ENCODE measurements at places on chromosomes 6 and 20. TPM values are rescaled to one million over a fixed set of nuclear protein-coding genes. Genes with fewer than 3 reads are reported as not detected.

- no peak for DNase-seq
Observed at GRCh38 chr6:91276315-91276714, 689.4 kb upstream of the MAP3K7 start.

- DNase-seq = no peak
Observed at GRCh38 chr6:160174681-160175080, 53.1 kb downstream of the SLC22A1 start.

The SAPCD1 gene
- total RNA-seq = 16.9 TPM

The ETV7 gene
- total RNA-seq = 0.57 TPM

The PSORS1C1 gene
- 34.2 TPM for total RNA-seq

DNA sequence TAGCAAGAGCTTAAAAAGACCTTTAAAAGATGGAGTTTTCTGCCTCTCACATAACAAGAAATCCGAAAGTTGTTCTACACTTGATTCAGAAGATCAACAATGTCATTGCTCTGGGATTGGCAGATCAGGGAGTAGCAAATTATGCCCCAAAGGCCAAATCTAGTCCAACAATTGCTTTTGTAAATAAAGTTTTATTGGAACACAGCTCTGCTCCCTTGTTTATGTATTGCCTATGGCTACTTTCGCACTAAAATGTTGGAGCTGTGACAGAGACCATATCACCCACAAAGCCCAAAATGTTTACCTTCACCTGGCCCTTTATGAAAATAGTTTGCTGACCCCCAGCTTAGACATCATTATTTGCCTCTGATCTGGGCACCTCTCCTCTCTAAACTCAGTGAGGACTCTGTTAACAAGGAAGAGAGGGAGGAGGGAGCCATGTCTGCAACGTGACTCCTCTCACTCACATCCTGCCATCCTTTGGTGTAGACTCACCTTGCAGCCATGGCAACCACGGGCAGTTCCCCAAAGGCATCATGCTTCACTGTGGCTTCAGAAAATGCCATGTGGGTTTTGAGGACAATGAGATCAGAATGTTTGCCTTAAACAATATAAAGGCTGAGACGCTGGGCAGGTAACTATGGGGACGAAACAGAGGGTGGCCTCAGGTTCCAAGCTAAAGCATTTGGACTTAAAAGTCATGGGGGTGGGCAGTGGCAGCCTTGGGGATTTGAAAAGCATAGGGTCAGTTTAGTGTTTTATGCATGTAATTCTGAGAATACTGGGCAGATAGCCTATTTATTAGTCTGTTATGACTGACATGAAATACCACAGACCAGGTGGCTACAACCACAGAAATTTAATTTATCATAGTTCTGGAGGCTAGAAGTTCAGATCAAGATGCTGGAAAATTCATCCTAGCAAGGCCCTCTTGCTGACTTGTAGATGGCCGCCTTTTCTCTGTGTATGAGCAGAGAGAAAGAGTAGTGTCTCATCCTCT is 149.7 kb upstream of the TNFAIP3 start:
- peak; percentile 69 for DNase-seq

GRCh38 chr6:6328451-6328850 is 8.0 kb upstream of the F13A1 start:
- no peak for DNase-seq

DNA sequence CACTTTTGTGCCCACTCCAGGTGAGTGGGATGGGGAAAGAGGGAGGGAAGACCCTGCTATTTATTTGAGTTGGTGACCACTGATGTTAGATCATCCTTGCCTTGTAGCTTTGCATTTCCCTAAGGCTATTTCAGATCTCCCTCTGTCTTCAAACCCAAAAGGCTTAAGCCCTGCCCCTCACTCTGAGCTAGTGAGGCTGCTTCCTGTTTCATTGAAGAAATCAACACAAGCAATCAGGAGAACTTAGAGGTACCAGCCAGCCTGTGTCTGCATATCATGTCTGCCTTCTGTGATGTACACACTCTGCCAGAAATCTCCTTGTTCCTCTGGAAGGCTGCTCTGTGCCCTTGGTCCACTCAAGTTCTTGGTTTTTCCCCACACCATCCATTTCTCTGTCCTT is 135.3 kb downstream of the ARID1B start:
- DNase-seq = no peak

DNA sequence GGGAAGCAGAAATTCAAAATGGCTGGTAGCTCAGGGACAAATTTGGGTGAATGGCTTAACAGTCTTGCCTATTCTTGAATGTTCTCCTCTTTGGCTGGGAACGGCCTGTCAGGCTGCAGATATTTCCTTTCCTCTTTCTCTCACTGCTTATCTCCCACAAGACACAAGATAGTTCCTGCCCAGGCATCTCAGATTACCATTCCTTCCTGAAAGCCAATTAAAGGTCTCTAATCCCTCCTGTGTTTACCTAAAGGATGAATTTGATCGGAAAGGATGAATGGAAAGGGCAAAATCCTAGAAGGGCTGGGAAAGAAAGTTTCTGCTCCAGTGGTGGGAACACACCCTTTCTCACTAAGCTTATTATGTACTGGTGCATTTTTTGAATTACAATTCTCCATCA is 95.9 kb upstream of the JAG1 start:
- DNase-seq = no peak

The CD164 gene
- total RNA-seq = 170 TPM

The DYNLT2 gene
- total RNA-seq = 1.4 TPM

- DNase-seq = peak; percentile 60
Observed at GRCh38 chr6:28896505-28897368, 27.0 kb downstream of the TRIM27 start.

The SMOC2 gene
- not detected for total RNA-seq

DNA sequence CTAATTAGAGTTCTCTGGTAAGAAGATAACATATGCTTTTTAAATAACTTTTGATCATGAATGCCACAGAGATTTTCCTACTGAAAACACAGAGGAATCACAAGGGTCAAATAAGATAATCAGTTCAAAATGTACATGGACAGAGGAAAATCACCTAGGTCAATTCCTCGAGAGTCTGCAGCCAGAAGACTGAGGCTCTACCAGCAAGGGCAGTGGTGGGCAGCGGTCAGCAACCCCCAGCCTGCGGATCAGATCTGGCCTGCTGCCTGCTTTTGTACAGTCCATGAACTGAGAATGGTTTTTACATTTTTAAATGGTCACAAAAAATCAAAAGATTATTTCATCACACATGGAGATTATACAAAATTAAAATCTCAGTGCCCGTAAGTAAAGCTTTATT is 79.0 kb downstream of the FYN start:
- DNase-seq = no peak

DNA sequence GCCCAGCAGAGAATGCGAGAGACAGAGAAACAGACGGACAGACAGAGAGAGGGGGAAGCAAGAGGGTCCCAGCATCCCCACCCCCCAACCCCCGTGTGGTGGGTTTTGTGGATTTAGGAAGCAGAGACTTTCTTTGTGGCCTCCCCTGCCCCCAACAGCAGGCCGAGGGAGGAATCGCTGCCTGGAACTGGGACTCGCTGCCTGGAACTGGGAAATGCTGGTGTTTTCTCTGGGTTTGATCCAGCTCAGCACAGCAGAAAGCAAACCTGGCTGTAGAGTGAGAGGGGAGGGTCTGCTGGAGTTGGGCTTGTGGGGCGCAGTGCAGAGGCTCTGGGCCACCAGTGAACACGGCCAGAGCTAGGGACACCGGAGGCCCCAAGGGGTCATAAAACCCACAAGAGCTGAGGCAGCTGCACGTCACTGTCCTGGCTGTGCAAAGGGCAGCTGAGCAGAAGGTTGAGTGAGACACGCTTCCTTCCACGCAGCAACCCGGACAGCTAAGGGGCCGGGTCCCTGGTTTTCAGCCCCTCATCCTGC is 181.8 kb downstream of the TAF4 start:
- DNase-seq = no peak

GRCh38 chr6:35673755-35674154 is 15.0 kb downstream of the FKBP5 start:
- no peak for DNase-seq

The CNKSR3 gene
- total RNA-seq = 3.4 TPM

GRCh38 chr6:132322398-132322797 is 78.9 kb downstream of the MOXD1 start:
- no peak for DNase-seq

DNA sequence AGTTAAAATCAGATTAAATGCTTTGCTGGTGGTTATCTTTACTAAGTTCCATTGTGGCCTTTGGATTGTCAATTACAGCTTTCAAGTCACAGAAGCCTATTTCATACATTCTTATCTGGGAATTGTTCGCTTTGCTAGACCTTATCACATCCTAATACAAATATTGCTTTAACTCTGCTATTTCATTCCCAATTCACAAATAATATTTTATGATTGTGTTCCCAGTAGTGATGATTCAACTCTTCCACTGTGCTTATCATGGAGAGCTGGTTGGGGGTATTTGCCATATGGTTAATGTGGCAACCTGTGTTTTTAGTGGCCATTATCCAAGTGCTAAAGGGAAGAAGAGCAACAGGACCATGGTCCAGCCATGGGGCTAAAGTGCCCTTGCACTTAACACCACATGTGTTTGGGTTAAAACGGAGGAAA is 72.9 kb upstream of the GLP1R start:
- DNase-seq = no peak

GRCh38 chr20:42857446-42857845 is 332.3 kb downstream of the PTPRT start:
- DNase-seq = no peak

The CLPSL1 gene
- total RNA-seq = not detected

The OR2B3 gene
- total RNA-seq = not detected

The ACSS2 gene
- total RNA-seq = 108 TPM

GRCh38 chr6:152094992-152095592 is 287.6 kb downstream of the ESR1 start:
- DNase-seq = peak; percentile 64

DNA sequence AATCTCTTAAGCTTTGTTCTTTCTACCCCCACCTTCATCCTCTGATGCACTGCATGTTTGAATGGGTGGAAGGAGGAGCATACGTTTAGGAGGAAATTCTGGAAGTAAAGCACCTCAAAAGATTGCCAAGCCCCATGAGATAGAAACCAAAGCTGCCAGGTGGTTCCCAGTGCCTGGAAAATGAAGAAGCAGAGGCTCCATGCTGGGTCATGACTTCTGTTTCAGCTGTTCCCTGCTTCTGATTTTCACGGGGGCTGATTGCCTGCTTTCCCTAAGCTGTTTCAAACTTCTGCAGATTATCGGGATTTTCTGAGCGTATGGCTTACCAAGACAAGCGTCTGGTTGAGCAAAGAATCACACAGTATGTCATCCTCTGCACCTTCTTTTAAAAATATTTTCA is 87.5 kb upstream of the SYNDIG1 start:
- DNase-seq = no peak

The SNAP25 gene
- total RNA-seq = not detected

DNA sequence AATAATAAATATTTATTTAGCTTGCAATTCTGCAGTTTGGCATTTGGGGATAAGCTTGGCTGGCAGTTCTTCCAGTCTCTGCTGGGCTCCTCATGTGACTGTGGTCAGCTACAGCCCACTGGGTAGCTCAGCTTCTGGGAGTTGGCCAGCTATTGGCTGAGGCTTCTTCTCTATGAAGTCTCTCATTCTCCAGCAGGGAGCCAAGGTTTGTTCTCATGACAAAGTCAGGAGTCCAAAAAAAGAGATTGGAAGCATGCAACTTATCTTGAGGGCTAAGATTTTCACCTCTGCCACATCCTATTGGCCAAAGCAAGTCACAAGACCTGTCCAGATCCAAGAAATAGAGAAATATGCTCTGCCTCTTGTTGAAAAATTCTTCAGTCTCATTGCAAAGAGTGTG is 94.6 kb downstream of the SNAP25 start:
- DNase-seq = no peak

GRCh38 chr6:10146715-10147451 is 268.0 kb downstream of the TFAP2A start:
- peak; percentile 20 for DNase-seq

- DNase-seq = no peak
Observed at GRCh38 chr6:148272597-148272996, 70.0 kb upstream of the SASH1 start.

DNA sequence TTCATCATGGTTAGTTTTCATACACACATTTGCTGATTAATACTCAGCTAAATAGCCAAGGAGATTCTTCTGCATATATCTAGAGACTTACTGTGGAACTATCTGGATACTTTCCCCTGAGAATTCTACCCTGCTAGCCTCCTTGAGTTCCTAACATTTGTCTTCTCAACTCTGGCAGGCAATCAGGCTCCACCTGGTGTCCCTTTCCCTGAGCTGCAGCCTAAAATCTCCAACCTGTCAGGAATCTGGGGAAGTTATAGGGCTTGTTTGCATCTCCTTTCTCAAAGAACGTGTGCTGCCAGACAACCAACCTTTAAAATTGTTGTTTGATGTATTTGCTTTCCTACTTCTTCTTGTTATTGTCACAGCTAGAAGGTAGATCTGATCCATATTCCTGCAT is 73.4 kb downstream of the FUT9 start:
- no peak for DNase-seq
